ENCODE measurements at places on chromosomes 1 and 21.

DNA sequence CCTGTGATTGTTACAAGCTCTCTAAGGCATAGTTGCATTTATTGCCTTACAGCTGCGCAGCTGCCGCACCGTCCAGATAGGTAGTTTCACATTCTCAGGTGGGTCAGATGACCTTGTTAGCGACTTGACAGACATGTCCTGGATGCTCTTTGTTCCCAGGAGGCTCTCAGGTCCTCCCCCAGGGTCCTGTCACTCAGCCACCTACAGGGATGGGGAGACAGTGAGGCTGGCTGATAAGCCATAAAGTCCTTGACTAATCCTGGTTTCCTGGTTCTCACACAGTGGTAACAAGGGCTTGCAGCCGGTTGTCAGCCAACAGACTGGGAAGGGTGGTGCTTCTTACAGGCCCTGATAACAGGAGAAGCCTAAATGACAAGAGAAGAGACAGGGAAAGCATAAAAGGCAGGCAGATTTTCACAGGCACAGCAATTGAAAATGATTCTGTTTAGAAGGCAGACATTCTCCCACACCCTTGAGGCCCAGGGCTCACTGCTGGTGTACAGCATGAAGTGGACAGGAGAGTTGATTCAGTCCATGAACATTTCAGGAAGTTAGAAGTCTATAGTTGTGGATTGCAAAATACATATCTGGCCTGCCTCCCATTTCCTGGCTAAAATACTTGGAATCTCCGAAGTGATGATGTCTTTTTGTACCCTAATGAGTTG lies 2.9 kb downstream of the ARF1 start:
- no peak for ATAC-seq

GRCh38 chr21:36149788-36150711 lies 6.6 kb upstream of the DOP1B start:
- peak; percentile 94 for ATAC-seq

DNA sequence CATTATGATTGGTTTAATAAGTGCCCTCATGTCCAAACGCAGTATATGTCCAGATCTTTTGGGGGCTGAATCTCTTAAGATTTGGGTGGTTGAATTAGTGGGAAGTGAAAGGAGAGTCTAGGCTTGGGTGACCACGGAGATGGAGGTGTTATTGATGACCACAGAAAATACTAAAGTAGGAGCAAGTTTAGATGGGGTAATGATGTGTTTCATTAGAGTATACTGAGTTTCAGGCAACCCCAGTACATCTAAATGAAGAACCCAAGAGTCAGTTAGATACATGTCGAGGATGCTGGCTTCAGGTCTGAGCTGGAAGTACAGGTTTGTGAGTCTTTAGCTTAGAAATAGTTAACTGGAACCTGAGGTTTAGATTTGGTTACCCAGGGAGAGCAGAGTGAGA lies 6.5 kb upstream of the ZZZ3 start:
- ATAC-seq, result no peak

GRCh38 chr1:244273845-244274619 lies 177.7 kb downstream of the ADSS2 start:
- no peak for ATAC-seq

GRCh38 chr1:23099171-23099536 lies 69.5 kb downstream of the LUZP1 start:
- no peak for ATAC-seq

GRCh38 chr1:1539310-1540089 lies 924 bp downstream of the TMEM240 start:
- no peak for ATAC-seq

GRCh38 chr1:30336550-30337323 lies 386.6 kb downstream of the MATN1 start:
- ATAC-seq, result no peak

- ATAC-seq, result no peak
Measured at GRCh38 chr1:161196521-161197451, 2.1 kb downstream of the ADAMTS4 start.

GRCh38 chr1:35622510-35623178 lies 18.7 kb downstream of the PSMB2 start:
- ATAC-seq, result no peak

- no peak for ATAC-seq
Measured at GRCh38 chr1:85224295-85224694, 23.5 kb upstream of the SYDE2 start.

DNA sequence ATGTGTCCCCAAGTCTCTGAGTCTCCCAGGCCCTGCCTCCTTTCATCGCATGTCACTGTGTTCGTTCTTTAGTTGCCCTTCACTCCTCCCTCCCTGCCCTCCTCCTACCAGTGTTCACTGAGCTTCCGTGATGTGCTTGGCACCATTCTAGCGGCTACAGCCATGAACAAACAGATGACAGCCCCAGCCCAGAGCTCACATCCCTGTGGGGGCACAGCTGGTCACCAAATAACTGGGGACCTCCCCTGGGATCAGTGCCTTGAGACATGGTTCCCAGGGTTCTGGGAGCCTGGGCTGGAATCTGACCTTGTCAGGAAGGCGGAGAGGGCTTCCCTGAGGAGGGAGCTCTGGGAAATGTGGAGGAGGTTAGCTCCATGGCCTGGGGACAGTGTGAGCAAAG lies 320.7 kb downstream of the PTPRU start:
- no peak for ATAC-seq

GRCh38 chr1:44682883-44683265 lies 8.4 kb downstream of the ARMH1 start:
- ATAC-seq, result no peak

DNA sequence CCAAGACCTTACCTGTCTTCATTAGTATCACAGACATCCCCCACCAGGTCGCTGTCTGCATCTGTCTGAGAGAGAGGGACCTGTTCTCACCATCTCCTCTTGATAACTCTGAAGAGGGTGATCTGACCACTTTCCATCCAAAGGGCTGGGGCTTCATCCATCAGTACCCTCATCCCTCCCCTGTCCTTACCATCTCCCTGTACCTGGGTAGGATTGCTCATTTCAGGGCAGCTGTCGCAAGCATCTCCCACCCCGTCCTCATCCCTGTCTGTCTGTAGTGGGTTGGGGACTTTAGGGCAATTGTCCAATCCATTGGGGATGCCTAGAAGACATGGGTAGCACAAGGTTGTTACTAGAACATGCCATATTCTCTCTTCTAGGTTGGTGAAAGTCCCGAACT lies 7.9 kb downstream of the THBS3 start:
- no peak for ATAC-seq

GRCh38 chr1:205914730-205915129 lies 28.5 kb downstream of the SLC26A9 start:
- no peak for ATAC-seq

DNA sequence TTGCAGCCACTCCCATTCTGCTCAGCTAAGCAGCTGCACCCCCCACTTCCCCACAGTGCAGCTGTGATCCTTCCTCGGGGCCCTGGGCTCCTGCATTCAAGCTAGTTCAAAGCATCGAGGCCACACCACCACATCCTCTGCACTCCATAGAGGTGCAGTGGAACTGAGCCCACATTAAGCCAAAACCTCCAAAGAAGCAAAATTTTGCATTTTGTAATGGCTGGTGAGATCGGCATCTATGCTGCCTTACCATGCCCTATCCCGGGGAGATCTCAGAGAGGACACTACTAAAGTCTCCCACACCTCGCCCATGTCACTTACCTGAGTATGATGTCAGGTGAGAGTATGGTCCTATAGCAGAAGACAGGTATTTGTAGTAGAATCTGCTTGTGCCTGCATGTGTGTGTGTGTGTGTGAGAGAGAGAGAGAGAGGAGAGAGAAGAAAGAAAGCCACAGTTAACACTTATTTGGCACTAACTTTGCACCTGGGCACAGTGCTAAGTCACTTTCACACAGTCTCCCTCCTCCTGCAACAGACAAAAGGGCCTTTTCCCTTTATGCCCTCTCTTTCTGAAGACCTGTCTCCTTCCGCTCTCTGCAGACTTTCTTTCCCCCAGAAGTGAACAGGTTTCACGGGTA lies 89.8 kb downstream of the KIF14 start:
- ATAC-seq, result no peak

DNA sequence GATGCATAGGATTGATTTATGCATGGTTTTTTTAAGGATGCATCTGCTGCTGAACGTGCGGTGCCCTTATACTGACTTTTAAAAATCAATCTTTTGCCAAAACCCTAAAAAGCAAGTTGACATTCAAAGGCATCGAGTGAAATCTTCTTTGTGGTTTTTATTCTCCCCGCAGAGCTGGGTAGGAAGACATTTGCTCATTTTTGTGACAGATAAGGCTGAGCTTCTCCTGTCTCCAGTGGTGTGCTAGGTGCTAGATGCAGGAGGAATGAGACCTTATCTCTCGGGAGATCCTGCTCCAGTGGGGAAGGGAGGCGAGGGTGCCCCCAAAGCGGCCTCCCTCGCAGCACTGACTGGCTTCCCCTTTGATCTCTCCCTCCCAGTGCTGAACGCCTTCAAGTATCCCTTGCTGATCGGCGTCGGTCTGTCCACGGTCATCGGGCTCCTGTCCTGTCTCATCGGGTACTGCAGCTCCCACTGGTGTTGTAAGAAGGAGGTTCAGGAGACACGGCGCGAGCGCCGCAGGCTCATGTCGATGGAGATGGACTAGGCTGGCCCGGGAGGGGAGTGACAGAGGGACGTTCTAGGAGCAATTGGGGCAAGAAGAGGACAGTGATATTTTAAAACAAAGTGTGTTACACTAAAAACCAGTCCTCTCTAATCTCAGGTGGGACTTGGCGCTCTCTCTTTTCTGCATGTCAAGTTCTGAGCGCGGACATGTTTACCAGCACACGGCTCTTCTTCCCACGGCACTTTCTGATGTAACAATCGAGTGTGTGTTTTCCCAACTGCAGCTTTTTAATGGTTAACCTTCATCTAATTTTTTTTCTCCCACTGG lies 14.9 kb upstream of the CD101 start:
- no peak for ATAC-seq

- no peak for ATAC-seq
Measured at GRCh38 chr1:221869779-221870178, 127.9 kb upstream of the DUSP10 start.

DNA sequence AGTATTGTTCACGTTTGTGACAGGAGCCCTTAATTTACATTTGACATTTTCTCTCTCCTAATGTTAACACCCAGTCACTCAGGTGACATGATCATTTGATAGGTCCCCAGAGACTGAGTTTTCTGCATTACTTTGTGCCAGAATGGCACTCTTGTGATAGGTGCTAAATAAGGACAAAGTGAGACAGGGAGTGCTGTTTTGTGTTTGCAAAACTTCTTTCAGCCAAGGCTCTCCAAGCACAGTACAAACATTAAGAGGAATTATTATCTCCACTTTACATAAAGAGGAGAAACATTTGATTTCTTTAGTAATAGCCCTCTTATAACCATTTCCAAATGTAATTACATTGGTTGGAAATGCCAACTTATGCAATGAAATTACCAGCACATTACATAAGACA lies 355.2 kb downstream of the NTNG1 start:
- ATAC-seq, result no peak

DNA sequence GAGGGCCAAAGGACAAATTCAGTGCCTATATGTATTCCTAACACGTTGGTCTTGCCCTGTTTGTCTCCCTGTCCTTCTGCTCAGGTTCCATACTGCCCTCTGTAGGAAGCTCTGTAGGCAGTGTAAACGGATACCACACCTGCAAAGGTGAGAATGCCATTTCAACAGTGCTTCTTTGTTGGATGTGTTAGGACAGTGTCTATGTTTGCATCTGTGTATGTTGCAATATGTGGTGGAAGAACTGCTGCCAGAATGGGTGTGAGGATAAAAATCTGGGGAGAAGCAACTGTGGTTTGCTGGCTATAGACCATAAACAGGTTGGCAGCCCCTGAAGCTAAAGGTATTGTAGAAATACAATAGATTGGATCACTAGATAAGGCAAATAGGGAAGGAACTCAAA lies 113.1 kb upstream of the BMP8A start:
- ATAC-seq, result no peak

- ATAC-seq, result no peak
Measured at GRCh38 chr1:3772715-3773571, at the start of gene SMIM1. SMIM1 (plus strand) TSS chr1:3772749; CDS start chr1:3775374, 2,625 bp downstream.

DNA sequence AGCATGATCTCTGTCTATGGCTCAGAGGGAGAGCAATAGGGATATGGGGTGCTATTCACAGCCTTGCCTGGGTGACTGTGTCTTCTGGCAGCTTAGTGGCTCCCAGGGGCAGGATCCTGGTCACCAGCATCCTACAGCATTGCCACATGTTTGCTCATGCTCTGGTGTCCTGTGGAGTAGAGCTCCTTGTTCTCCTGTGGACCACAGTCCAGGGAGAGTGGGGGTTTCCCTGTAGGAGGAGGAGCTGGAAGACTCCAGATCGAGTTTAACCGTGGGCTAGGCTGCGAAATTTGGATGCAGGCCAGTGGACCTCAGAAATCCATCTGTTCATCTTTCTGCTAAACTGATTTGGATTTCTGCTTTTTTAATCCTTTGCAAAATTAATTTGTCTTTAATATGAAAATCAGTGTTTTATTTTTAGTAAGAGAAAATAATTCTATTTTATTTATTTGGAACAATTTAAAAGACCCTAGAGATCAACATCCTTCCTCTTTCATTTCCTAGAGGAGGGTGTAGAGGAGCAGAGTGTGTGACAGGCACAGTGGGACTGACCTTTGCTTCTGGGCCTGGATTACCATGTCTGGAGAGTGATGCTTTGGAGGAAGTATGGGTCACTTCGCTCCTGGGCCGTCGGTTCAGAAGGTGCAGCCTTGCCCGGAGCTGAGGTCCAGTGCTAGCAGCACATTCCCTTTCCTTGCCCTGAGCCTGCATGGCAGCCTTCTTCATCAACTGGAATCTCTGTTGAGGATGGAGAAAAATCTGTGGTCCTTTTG lies 17.4 kb downstream of the ADARB1 start:
- no peak for ATAC-seq

DNA sequence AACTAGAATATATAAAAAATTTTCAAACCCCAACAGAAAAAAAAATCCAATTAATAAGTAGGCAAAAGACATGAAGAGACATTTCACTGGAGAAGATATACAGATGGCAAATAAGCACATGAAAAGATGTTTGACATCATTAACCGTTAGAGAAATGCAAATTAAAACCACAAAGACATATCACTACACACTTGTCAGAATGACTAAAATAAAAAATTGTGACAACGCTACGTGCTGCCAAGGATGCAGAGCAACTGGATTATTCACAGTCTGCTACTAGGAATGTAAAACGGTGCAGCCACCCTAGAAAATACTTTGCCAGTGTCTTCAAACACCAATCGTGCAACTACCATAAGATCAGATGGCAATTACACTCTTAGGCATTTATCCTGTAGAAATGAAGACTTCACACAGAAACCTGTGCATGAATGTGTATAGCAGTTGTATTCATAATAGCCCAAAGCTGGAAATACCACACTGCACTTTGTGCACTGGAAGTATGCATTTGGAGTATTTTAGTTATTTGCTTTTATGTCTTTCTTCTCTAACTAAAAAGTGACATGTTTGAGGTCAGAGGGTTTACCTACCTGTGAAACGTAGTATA lies 75.3 kb upstream of the PALMD start:
- no peak for ATAC-seq

DNA sequence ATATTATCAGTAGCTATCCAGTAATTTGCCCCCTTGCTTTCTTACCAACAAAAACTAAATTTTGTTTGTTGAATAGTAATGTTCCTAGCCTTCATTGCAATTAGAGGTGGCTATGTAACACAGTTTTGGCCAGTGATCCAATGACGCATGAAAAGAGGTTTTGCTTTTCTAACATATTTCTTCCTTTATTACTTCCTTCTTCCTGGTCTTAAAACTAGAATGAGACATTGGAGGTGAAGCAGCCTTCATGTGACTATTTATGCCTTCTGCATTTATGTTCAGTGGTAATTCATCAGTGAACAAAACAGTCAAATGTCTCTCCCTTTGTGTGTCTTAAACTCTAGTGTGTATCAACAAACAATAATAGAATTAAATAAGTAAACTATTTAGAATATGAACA lies 35.5 kb downstream of the LRIF1 start:
- ATAC-seq, result no peak

- ATAC-seq, result no peak
Measured at GRCh38 chr1:167678422-167678821, 43.4 kb upstream of the MPZL1 start.

- no peak for ATAC-seq
Measured at GRCh38 chr1:201610858-201611257, 71.9 kb downstream of the NAV1 start.

Data from stimulated activated memory B cell treated with anti-CD40 and anti-IgM and Interleukin-4, amounts not matched to agents 10 μg/mL and 1 μg/mL and 100 μg/mL, for 72 hours (primary cell).